Inflammatory macrophage (primary cell): ENCODE measurements at places on chromosomes 7 and 10.

DNA sequence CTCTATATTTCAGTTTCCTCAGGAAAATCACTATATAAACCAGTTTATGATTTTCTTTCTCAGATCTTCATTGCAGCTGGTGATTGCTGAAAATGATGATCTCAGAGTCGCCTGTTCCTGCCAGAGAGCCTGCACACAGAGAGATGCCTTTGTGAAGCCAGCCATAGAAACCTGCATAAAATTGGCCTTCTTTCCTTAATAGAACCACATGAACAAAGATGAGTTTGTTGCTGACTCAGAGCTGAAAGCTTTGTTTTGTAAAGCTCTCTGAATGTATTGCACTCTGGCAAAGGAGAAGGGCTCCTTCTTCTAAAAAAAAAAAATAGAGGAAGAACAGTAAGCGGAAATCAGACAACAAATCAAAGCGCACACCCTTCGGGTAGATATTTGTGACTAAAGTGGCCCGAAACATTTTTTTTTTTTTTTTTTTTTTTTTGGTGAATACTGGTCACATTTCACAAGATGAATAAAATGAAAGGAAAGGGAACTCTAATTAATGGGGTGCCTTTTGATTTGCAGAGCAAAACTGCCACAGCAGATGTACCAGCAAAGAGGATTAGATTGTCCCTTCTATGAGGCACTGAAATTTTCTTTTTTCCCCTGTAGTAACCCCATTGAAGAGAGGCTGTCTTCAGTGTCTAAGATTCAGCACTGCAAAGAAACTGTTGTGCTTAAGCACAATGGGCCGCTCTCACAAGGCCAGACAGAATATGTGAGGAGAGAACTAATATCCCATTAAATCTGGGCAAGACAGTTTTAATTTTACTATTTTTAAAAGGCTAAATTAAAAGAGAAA lies 75.1 kb upstream of the PTPRZ1 start:
- DNase-seq: no peak

DNA sequence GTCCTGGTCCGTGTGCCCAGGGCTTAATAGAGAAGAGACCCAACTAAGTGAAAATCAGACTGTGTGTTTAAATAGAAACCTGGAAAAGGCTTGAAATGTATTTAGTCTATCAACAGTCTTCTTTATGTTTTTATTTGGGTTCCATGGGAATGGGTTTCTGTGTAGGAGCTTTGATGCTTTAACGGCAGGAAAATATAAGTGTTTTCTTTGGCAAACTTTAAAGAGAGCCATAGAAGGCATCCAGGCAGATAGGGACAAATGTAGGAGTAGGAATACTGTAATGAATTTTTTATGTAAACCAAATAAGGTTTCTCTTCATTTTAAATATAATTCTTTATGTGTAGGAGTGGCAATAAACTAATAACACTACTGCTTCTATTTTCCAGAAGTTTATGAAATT lies 989.0 kb downstream of the GATA3 start:
- no peak for DNase-seq

GRCh38 chr7:96359876-96360275 lies 38.0 kb upstream of the SLC25A13 start:
- DNase-seq: no peak

DNA sequence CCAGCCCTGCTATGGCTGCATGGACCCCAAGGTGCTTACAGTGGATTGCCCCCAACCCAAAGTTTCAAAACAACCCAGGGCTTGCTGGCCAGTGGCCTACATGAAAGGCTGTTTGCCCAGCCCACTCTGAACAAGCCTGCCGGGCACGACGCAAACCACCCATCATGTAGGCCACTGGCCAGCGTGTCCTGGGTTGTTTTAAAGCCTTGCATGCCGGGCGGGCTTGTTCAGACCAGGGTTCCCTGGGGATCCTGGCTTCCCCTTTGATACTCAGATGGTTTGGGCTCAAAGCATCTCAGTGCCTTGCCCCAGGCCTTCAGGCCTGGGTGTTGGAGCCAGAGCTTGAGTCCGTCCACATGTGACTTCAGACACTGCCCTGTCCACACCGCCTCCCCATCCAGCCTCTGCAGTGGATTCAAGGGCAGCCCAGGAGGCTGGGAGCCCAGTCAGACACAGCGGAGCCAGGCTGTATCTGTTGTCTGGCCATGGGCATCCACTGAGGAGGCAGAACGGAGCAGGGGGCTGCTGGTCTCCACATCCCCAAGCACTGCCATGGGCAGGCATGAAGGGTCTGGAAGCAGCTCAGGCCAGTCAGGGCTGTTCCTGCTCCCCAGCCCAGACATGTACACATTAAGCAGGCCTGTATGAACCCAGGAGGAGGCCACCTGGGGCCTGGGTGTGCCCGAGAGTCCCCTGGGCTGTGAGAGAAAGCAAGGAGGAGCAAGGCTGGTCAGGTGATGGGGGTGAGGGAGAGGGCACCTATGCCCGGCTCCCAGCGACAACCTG lies 4.0 kb upstream of the ADIRF start:
- DNase-seq: no peak

- no peak for DNase-seq
Observed at GRCh38 chr10:72265508-72265907, 8.2 kb upstream of the DDIT4 start.

DNA sequence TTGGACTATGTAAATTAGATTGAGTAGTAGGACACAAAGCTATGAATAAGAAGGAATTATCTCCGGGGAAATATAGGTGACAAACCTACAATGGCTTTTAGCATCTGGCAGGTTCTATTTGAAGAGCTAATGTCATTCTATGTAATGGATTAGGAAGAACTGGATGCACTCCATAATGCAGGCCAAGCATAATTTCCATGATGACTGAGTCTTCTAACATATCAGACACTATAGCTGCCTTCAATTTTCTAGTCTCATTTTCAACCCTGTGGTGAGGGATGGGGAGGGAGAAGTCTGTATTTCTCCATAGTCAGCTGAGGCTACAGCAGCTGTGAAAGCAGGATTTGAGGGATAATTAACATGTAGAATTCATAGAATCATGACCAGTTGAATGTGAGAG lies 390.4 kb upstream of the LRRTM3 start:
- no peak for DNase-seq

DNA sequence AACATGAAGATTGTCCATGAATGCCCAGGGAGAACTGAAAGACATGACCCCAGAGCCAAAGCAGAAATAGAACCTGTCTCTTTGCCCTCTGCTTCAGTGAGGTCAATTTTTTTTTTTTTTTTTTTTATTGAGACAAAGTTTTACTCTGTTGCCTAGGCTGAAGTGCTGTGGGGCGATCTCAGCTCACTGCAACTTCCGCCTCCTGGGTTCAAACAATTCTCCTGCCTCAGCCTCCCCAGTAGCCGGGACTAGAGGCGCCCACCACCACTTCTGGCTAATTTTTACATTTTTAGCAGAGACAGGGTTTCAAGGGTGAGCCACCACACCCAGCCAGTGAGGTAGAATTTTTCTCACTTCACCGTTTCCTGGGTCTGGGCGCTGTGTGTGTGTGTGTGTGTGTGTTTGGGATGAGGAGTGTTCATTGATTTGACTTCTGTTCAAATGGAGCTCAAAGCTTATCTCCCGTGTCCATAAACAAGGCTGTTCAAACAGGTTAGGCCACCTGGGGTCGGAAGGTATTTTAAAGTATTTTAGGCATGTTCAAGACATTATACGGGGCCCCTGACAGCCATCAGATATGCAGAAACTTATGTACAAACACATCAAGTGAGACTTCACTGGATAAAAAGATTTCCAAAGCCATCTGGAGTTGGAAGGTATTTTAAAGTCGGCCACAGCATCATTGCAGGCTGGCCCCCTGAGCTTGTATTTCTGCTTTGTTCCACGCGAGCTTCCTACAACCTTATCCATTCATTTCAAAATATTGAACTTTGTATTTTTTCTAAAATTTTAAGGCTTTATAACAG lies 93.8 kb downstream of the MAP3K8 start:
- no peak for DNase-seq

DNA sequence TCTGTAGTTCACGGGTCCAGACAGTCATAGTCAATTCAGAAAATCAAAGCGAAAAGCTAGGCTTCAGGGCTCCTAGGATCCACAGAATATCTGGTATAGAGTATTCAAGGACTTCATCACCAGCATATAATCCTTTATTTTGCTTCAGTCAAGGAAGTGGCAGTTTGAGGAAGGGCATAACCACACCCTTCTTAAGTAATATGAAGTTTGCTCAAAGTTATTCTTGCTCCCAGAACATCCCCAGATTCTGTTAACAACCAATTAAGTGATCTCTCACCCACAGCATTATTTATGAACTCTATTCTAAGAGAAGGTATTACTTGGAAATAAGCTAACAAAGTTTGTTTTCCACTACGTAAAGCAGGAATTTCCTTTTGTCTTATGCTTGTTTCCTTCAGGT lies 13.2 kb downstream of the CWF19L1 start:
- peak; percentile 72 for DNase-seq

DNA sequence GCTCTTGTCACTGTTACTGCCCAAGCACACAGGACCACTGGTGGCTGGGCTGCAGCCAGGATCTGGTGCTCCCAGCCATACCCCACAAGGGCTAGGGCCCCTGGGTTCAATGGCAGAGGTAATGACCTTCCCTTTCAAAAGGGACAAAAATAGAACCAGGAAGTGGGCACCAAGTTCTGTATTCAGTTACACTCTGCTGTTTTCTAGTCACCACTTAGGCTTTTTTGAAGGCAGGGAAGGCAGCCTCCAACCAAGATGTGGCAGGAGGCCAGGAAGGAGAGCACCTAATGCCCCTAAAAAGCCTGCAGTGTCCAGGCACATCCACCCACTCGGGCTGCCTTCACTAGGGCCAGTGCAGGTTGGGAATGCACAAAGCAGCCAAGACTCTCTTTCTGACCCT lies 47.8 kb downstream of the NOD1 start:
- DNase-seq: peak; percentile 63

DNA sequence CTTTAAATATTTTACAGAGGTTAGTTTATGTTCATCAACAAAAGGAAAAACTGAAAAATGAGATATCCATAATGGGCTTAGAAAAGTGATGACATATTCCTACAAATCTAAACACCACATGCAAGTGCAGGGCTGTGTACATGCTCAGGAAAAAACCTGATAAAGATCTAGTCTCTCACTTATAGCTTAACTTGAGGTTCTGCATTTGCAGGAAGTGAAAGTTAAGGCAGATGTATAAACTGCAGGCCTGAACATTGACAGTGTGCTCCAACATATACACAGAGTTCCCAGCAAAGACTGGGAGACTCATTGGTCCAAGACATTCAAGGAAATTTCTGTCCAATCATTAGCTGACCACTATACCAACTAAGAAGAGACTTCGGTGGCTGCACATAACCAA lies 63.8 kb upstream of the RET start:
- DNase-seq: peak; percentile 3

DNA sequence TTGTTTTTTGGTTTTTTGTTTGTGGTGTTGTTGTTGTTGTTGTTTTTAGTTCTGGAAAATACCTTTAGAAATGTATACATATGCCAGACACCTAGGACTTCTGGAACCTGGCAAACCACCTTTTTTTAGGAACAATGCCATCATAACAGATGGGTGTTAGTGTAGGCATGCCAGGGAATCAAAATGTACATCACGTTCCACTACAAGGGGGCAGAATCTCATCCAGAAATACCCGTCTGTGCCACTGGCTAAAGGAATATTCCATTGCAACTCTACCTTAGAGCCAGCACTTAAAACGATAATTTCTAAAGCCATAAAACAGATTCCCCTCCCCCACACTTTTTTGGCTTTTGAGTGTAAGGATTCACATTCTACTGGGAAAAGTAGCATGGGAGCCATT lies 239.8 kb downstream of the ETV1 start:
- DNase-seq: no peak

DNA sequence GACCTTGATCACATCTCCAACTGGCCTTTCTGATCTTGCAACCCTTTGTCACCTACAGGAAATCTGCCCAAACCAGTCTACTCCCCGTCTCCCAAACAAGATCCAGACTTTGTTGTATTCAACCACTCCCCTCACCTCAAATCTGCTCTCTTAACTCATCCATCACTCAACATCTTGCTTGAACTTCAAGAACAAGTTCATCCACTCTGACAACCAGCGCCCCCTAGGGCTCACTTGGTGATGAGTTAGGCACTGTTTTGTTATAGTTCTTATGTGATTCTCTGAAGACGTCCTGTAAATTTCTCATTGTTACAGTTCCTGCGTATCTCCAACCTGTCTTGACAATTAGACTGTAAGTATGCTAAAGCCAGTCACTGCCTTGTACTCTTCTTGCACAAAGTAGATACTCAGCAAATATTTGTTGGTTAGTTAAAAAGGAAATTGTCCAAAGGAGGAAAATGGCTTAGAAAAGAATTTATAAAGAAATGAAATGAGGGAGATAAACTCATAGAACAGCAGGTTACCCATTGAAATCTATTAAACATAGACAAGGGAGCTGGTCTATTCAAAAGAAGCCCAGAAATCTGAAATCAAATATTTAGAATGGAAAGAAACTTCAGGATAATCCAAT lies 5.3 kb downstream of the FRMD4A start:
- DNase-seq: peak; percentile 56

DNA sequence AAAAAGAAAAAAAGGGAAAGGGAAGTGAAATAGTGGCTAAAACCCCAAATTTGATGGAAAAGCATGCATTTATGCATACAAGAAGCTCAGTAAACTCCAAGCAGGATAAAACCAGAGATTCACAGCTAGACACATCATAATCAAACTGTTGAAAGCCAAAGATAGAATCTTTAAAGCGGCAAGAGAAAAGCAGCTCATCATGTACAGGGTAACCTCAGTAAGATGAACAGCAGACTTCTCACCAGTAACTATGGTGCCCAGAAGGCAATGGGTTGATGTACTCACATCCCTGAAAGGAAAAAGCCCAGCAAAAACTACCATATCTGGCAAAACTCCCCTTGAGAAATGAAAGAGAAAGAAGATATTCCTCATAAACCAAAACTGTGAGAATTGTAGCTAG lies 60.4 kb downstream of the TPST1 start:
- DNase-seq: no peak

GRCh38 chr7:106891548-106892410 lies 26.7 kb downstream of the PIK3CG start:
- DNase-seq: no peak

DNA sequence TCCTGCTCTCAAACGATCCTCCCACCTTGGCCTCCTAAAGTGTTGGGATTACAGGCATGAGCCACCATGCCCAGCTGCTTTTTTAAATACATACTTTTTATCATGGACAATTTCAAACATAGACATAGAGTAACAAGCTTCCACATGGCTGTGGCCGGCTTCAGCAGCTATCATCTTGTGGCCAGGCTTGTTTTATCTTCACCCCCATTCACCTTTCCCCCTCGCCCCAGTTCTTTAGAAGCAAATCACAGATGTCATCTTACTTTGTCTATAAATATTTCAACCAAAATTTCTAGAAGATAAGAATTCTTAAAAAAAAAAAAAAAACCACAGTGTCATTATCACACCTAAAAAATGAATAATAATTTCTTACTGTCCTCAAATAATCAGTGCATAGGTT lies 5.9 kb downstream of the FOXK1 start:
- no peak for DNase-seq

DNA sequence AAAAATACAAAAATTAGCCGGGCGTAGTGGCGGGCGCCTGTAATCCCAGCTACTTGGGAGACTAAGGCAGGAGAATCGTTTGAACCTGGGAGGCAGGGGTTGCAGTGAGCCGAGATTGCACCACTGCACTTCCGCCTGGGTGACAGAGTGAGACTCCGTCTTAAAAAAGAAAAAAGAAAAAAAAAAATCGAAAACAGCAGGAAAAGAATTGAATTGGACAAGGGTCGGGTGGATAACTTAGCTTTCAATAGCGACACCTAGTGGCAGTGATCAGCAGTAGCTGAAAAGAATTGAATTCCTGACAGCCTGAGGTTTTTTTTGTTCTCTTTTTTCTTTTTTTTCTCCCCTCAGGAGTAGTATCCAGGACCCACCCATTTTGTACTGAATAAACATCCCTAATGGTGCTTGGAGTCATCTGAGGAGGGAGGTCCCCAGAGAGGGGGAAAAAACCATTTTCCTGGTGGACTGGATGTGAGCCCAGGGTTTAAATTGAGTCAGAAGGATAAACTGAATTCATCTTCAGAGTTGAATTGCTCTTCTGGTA lies 55.1 kb downstream of the CYCS start:
- peak; percentile 72 for DNase-seq
